ENCODE measurements at places on chromosomes 4 and X.

DNA sequence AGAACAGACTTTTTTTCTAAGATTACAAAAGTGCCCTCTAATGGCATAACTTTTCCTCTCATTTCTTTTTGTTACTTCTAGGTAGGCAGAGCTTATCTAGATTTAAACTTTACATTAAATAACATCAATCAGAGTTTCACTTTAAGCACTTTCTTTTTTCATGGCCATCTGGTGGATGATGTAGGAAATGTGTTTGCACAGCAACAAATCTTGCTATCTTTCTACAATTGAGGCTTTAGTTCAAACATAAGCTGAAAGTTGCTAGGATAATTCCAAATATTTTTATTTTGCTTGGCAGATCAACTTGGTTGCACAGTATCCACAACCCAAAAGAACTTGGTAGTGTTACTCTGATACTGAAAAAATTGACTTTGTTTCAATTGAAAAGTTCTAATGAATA lies 22.0 kb downstream of the NDNF start:
- no peak for DNase-seq

GRCh38 chrX:56800307-56800706 lies 71.3 kb downstream of the NBDY start:
- DNase-seq = no peak

GRCh38 chr4:153159728-153160221 lies 44.5 kb upstream of the TRIM2 start:
- peak; percentile 70 for DNase-seq

DNA sequence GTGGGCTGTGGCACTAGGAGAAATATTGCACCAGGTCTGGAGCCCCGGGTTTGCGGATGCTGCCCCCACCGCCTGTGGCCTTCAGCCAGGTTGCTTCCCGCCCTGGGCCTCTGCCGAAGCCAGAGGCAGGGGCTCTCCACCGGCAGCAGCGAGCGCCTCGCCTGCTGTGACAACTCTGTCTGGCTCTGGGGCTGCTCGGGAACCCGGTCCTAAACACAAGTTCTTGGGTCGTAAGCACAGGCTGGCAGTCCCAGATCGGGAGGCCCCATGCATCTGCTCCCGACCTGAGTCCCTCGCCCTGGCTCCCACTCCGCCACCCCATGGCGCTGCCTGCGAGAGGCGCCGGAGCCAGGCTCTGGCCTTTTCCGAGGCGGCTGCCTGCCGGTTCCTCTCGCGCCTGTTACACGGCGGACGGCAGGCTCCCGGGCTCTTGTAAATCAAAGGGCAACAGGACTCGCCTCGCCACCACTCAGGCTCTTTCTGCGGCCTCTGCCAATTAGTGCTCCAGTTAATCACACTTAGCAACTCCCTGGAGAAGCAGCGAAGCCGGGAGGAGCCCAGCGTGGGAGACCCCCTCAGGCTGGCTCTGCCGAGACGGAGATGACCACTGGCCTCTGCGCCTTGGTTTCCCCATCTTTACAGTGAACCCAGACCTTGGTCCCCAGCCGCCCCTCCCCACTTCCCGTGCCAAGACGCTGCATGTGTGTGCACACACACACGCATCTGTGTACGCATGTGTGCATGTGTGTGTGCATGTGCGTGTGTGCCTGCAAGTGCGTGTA lies 109.2 kb downstream of the DCTD start:
- no peak for DNase-seq
